ENCODE measurements at places on chromosomes 16 and 17. TPM values are rescaled to one million over a fixed set of nuclear protein-coding genes. Genes with fewer than 3 reads are reported as not detected.

Gene TLCD1
- total RNA-seq = not detected

DNA sequence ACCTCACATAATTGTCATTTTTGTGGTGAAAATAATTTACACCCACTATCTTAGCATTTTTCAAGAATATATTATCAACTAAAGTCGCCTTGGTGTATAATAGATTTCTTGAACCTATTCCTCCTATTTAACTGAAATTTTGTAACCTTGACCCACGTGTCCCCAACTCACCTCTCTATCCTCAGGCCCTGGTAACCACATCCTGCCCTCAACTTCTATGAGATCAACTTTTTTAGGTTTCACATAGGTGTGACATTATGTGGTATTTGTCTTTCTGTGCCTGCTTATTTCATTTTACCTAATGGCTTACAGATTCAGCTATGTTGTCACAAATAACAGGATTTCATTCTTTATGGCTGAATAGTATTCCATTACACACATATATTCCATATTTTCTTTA, 73.0 kb upstream of the CNTNAP4 start:
- DNase-seq = no peak
- H3K27ac ChIP-seq = no peak overlapping the region
- no peaks in the 10 kb centered on the region for H3K27me3 ChIP-seq
- H3K36me3 ChIP-seq = no peaks in the 10 kb centered on the region
- no peak overlapping the region for H3K4me3 ChIP-seq

- no peaks in the 10 kb centered on the region for H3K27me3 ChIP-seq
- no peaks in the 10 kb centered on the region for H3K4me1 ChIP-seq
- no peak overlapping the region for H3K27ac ChIP-seq
- no peak overlapping the region for H3K4me3 ChIP-seq
- no peak for DNase-seq
- H3K36me3 ChIP-seq = no peaks in the 10 kb centered on the region
These were observed 534.1 kb downstream of the GRIN2A start for GRCh38 chr16:9647981-9648701.

GRCh38 chr17:68624381-68624780, 23.2 kb upstream of the FAM20A start:
- H3K27me3 ChIP-seq = no peaks in the 10 kb centered on the region
- H3K4me3 ChIP-seq = no peak overlapping the region
- no peak for DNase-seq
- H3K36me3 ChIP-seq = no peaks in the 10 kb centered on the region

DNA sequence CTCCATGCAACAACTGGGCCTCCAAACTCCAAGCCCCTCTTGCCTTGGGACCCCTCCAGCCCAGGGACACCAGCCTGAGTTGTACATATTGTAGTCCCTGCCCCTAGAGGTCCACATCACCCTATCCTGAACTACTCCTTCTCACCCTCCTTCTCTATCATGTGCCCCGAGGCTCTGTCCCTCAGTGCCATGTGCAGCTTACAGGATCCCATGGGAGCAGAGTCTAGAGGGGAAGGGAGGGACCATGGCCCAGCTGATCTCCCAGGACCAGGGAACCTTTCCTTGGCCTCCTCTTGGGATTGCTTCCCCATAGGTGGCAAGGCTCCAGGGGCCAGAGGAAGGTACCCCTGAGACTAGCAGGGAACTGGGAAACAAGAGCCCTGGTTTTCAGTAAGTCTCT, 35.3 kb downstream of the TMEM132E start:
- no peak for DNase-seq
- H3K4me1 ChIP-seq = no peaks in the 10 kb centered on the region
- no peaks in the 10 kb centered on the region for H3K36me3 ChIP-seq
- no peak overlapping the region for H3K27ac ChIP-seq
- no peaks in the 10 kb centered on the region for H3K27me3 ChIP-seq
